ENCODE measurements at places on chromosomes 12 and 14.

DNA sequence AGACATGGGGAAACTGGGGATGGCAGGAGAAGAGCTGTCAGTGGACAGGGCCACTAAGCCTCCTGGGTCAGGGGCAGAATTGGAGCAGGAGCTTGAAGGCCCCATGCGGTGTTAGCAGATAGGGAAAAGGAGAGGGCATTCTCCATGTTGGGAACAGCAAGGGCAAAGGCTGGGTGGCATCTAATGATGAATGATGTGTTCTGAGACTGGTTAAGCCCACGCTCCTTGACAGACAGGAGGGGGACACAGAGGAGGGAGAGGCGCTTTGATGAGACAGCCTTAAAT is 63.0 kb downstream of the CLMN start:
- no peak for DNase-seq
- H3K4me3 ChIP-seq: no peak overlapping the region
- H3K4me1 ChIP-seq: peaks cover 67% of the 10 kb centered on the region
- H3K27me3 ChIP-seq: no peaks in the 10 kb centered on the region
- H3K36me3 ChIP-seq: no peaks in the 10 kb centered on the region
- H3K27ac ChIP-seq: no peak overlapping the region

- H3K4me3 ChIP-seq: no peak overlapping the region
- DNase-seq: no peak
- H3K27me3 ChIP-seq: no peaks in the 10 kb centered on the region
These were observed 181.3 kb downstream of the CCDC59 start for GRCh38 chr12:82176761-82177490.

DNA sequence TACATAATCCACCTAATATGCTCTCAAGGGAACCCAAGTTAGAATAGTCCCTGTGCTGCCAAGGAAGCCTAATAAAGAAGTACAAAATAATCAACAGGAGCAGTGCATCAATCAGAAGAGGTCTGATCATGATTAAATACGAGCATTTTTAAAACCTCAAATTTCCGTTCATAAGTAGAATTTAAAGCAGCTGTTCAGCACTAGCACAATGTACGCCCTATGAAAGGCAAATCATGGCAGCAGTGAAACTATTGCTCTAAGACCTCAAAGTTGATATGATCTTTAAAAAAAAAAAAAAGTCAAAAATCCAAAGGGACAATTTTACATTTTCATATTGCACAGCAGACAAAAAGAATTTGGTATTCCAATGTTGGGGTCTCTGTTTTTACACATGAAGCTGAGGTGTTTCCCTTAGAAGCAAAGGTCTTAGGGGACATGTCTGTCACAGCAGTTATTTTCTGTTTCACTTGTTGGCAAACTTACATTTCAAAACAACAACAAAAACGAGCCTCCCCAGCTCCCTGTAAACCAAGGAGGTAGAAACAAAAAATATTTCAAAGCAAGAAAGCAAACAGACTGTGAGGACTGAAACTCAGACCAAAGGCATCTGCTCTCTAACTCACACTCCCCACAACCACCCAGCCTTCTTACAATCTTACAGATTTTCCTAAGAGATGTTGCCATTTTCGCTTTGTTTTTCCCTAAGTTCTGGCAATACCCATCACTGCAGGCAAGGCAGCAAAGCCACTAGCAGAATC is 28.2 kb downstream of the SOX5 start:
- DNase-seq: no peak
- peak overlapping the region; percentile 35 for H3K27ac ChIP-seq
- no peaks in the 10 kb centered on the region for H3K4me1 ChIP-seq
- H3K27me3 ChIP-seq: no peaks in the 10 kb centered on the region

- no peaks in the 10 kb centered on the region for H3K36me3 ChIP-seq
- H3K27ac ChIP-seq: no peak overlapping the region
- H3K27me3 ChIP-seq: no peaks in the 10 kb centered on the region
- no peak for DNase-seq
These were observed 178.3 kb upstream of the RGS6 start for GRCh38 chr14:71753976-71754375.

DNA sequence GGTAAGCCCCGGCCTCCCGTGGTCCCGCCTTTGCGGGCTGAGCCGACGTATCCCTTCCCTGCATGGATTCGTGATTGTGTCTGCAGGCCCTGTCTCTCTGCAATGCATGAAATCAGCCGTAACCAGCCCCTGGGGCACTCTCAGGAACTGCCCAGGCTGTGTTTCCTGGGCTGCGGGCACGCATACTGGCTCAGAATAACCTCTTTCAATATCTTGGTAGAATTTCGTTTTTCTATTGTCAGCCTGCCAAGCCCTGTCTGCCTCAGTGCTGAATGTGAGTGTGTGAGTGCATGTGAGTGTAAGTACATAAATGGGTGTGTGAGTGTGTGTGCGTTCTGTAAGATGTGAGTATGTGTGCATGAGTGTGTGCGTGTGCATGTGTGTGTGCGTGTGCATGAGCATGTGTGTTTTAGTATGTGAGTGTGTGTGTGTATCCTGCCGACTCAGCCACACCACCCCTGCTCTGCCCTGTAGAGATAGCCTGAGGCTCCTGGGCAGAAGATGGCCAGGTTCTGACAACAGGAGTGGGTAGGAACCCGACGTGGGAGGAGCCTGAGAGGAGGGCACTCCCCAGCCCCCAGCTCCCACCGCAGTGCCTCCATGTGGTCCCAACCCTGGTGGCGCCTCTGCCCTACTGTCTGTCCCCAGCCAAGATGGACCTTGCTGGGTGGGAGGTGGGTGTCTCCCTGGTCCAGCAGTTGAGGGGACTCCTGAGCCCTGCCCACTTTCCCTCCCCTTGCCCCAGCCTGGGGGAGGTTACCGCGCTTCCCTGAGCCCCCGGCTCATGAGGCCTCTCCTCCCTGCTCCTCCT is 268.8 kb downstream of the ADGRD1 start:
- DNase-seq: no peak
- peaks cover 8% of the 10 kb centered on the region for H3K4me1 ChIP-seq
- peaks cover 56% of the 10 kb centered on the region for H3K27me3 ChIP-seq
- no peak overlapping the region for H3K27ac ChIP-seq
- no peaks in the 10 kb centered on the region for H3K36me3 ChIP-seq
- H3K4me3 ChIP-seq: no peak overlapping the region

DNA sequence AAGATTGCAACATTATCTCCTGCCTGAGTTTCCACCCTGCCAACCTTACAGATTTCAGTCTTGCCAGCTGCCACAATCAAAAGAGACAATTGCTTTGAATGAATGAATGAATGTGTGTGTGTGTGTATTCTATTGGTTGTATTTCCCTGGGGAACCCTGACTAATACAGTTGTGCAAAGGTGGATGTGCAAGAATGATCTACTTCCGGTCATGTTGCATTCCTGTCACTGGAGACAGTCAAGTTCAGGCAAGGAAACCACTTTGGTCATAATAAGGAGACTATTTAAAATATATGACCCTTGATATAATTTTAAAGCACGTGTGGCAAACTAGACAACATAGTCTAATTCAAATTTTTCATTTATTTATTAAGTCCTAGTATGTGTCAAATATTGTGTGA is 13.1 kb downstream of the RERG start:
- H3K27me3 ChIP-seq: peaks cover 16% of the 10 kb centered on the region
- no peaks in the 10 kb centered on the region for H3K36me3 ChIP-seq
- H3K4me1 ChIP-seq: peaks cover 25% of the 10 kb centered on the region
- H3K27ac ChIP-seq: peak overlapping the region; percentile 76

GRCh38 chr14:56125772-56126636 is 7.8 kb downstream of the PELI2 start:
- no peak overlapping the region for H3K27ac ChIP-seq
- H3K4me1 ChIP-seq: peaks cover 15% of the 10 kb centered on the region
- H3K4me3 ChIP-seq: no peak overlapping the region
- H3K27me3 ChIP-seq: no peaks in the 10 kb centered on the region
- no peaks in the 10 kb centered on the region for H3K36me3 ChIP-seq
- DNase-seq: no peak

GRCh38 chr14:104687601-104688504 is 1.6 kb upstream of the INF2 start:
- peaks cover 66% of the 10 kb centered on the region for H3K4me1 ChIP-seq
- peak overlapping the region; percentile 89 for H3K27ac ChIP-seq
- no peaks in the 10 kb centered on the region for H3K36me3 ChIP-seq

DNA sequence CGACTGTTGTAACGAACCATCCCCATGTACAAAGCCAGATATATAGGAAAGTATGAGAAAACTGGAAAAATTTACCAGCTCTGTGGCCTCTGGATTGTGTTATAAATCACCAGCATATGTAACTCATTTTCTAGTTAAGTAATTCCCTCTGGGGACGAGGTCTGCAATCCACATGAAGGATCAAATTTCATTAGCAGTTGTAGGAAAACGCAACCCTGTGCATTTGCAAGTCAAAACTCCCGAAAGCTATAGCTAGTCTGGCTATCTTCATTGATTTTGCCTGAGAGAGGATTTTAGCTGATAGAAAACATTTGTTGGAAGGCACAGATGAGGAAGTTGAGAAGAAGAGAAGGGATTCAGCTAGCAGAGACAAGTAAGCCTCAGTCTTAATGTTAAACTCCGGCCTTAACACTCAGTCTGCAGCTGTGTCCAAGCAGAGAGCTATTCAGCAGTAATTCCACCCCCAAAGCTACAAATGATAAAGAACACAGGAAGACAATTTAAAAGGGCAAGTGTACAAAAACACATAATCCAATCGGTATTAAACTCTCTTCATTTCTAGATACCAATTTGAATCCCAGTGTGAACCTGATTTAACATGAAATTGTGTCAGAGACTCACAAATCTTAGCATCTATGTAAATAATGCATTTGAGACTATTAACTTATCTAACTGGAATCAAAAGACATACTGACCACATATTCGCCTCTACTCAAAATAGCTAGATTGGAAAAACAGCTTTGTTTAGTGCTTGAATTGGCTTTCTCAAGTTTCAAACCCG is 54.2 kb upstream of the CERS5 start:
- peak overlapping the region; percentile 64 for H3K4me3 ChIP-seq
- H3K27ac ChIP-seq: peak overlapping the region; percentile 88
- no peak for DNase-seq
- H3K4me1 ChIP-seq: peaks cover 40% of the 10 kb centered on the region

GRCh38 chr12:101773650-101774162 is 34.4 kb upstream of the SYCP3 start:
- H3K36me3 ChIP-seq: peaks cover 18% of the 10 kb centered on the region
- H3K4me1 ChIP-seq: peaks cover 15% of the 10 kb centered on the region
- peak; percentile 22 for DNase-seq

DNA sequence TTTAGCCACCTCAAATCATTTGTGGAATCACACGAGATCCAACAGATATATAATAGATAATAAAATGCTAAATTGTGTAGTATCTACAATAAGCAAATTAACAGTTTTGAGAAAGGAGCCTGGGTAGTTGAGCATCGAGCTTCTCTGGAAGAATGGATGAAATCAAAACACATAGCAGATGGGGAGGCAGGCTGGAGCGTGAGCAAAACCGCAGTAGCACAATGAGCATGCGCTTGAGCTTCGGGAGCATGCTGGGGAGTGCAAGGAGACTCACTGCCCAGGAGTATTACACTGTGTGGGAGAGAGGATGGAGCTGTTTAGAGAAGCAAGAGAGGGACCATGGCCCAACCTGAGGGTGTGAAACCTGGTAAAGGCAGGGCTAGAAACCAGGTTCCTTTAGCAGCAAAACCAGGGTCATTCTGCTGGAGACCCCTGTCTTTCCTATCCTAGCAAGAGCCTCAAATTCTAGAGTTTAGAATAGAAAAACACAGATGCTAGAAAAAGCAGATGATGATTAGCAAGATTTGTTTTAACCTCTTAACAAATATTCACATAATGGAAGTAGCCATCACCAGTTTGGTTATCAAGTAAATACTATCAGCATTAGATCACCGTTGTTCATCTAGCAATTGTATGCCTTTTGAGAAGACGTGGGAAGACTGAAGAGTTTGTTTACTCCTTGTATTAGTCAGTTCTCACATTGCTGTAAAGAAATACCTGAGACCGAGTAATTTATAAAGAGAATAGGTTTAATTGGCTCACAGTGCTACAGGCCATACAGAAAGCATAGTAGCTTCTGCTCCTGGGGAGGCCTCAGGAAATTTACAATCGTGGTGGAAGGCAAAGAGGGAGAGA is 484.8 kb downstream of the EGLN3 start:
- DNase-seq: no peak
- H3K36me3 ChIP-seq: no peaks in the 10 kb centered on the region
- no peaks in the 10 kb centered on the region for H3K4me1 ChIP-seq
- H3K27ac ChIP-seq: no peak overlapping the region

DNA sequence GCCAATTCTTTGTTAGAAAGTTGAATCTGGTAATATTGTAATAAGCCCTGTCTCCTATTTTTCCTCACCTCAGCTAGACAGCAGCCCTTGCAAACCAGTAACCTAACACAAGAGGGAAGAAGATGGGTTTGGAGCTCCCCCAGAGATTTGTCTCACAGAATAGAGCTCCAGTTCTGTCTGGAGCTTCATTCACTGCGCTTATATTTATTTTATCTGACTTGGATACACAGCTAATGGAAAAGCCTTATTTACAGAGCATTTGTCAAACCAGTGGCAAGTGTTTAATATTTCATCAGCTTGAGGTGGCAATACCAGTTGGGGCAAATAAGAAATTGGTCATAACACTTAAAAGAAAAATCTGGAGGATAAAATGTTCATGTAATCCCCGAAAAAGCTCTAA is 1094.0 kb downstream of the FSCB start:
- H3K27ac ChIP-seq: no peak overlapping the region
- DNase-seq: no peak
- H3K36me3 ChIP-seq: no peaks in the 10 kb centered on the region

GRCh38 chr12:92123780-92124688 is 21.6 kb downstream of the BTG1 start:
- peaks cover 19% of the 10 kb centered on the region for H3K36me3 ChIP-seq
- no peaks in the 10 kb centered on the region for H3K4me1 ChIP-seq
- no peak for DNase-seq
- no peak overlapping the region for H3K27ac ChIP-seq

- DNase-seq: no peak
- no peaks in the 10 kb centered on the region for H3K36me3 ChIP-seq
- H3K4me3 ChIP-seq: peak overlapping the region; percentile 62
- peaks cover 94% of the 10 kb centered on the region for H3K27me3 ChIP-seq
- peaks cover 25% of the 10 kb centered on the region for H3K4me1 ChIP-seq
These were observed 311 bp upstream of the LGR5 start for GRCh38 chr12:71439362-71439612.

- peaks cover 22% of the 10 kb centered on the region for H3K27me3 ChIP-seq
- peaks cover 4% of the 10 kb centered on the region for H3K4me1 ChIP-seq
- no peaks in the 10 kb centered on the region for H3K36me3 ChIP-seq
- no peak overlapping the region for H3K27ac ChIP-seq
- H3K4me3 ChIP-seq: no peak overlapping the region
- DNase-seq: no peak
These were observed 4.9 kb downstream of the SLC6A13 start for GRCh38 chr12:257521-258321.

- H3K36me3 ChIP-seq: no peaks in the 10 kb centered on the region
- H3K4me3 ChIP-seq: no peak overlapping the region
- no peak for DNase-seq
- H3K27ac ChIP-seq: peak overlapping the region; percentile 98
These were observed 10.0 kb downstream of the NUAK1 start for GRCh38 chr12:106128585-106129328.

DNA sequence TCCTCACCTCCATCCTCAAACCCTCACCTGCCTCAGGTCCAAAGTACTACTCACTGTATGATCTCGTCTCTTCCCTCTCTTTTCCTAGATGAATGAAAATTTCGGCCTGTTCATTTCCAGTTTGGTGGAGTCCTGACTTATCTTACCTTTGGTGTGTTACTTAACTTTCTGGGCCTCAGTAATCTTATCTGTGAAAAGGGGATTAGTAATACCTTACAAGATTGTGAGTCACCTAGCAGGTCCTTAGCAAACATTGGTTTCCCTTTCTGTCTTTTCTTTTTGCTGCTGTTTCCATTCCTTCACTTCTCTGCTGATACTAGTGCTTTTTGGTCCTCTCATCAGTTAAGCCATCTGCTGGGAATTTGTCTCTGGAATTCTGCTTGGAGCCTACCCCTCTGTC is 52.8 kb downstream of the AKAP6 start:
- no peak overlapping the region for H3K27ac ChIP-seq
- H3K36me3 ChIP-seq: no peaks in the 10 kb centered on the region
- DNase-seq: no peak
- no peaks in the 10 kb centered on the region for H3K27me3 ChIP-seq
- H3K4me3 ChIP-seq: no peak overlapping the region

Data from left ventricle myocardium inferior (tissue), 1 donor.